Suppressor macrophage treated with lipopolysaccharide for 4 hours (primary cell): ENCODE measurements at places on chromosomes 1 and 21.

- DNase-seq: no peak
These were observed 20.1 kb upstream of the ZP4 start for GRCh38 chr1:237910834-237911233.

DNA sequence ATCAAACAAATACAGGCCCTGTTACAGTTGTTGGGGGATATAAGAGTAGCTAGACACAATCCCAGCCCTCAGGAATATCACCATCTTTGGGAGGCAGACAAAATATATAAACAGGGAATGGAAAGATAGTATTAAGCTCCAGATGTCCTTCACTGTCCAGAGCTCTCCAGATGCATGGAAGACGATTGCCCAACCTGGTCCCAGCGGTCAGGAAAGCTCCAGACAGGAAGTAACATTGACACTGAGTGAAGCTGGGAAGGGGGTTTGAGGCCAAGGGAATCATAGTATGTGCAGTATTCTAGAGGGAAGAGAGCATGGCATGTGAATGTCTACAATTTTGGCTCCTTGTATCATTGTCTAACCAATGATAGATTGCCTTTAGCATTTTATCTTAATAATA lies 173.9 kb upstream of the HOOK1 start:
- no peak for DNase-seq

DNA sequence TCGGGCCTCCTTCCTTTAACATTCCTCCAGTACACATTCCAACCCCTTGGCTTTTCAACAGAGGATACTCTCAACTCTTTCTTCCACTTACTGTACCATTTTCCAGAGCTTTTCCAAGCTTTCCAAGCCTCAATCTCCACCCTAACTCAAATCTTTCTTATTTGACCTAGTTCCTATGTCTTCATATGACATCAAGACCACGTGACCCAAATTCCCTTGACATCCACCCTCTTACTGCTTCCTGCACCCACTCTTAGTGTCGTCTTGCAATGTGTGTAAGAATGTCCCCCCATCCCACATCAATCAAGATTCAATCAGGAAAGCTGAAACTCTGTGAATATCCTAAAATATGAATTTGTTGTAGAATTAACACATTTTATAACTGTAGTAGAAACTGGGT lies 155.0 kb downstream of the OMA1 start:
- DNase-seq: no peak

DNA sequence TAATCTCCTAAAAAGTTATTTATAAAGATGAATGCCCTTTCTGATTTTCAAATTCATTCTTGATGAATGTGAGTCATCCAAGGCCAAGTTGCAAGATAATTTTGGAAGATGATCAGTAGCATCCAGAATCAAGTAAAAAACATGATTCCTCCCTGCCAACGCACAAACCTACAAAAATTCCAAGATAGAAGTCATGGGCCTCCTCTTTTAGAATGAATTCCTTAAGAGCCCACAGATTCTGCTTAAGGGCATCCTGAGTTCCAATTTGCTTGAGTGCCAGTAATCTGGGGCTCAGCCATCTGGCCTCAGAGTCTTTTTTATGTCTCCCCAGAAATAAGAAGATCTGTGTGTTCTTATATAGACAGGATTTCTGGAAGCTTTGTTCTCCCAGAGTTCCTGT lies 23.2 kb upstream of the SPATA6 start:
- no peak for DNase-seq

DNA sequence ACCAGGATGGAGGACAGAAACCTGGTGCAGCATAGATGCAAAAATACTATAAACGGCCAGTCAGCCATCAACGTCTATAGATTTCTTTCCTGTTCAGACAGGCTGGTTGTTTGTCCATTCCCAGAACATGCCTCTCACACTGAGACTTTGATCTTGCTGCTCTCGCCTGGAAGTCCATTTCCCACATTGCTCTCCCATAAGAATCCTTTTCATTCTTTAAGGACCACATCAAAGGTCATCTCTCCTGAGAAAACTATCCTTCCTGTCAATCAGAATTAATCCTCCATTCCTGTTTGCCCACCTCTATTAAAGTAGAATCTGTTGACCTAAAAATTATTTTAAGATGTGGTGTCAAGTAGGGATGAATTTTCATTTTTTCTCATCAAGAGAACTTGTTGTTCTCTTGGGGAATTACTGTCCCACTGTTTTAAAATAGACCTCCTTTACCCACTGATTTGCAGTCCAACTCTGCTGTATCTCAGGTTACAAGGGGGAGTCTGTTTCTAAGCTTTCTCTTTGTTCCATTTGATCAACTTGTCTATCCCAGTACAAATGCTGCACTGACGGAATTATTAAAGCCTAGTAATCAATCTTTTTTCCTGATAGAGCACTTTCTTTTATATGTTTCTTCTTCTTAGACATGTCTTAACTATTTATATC lies 172.7 kb downstream of the PATJ start:
- DNase-seq: no peak

GRCh38 chr1:88029142-88029541 lies 654.9 kb upstream of the PKN2 start:
- DNase-seq: no peak

- no peak for DNase-seq
These were observed 62.6 kb upstream of the IRF2BP2 start for GRCh38 chr1:234672349-234673135.
